ENCODE measurements at places on chromosomes 3 and 15.

GRCh38 chr15:32840507-32841245 lies 122.9 kb downstream of the GREM1 start:
- DNase-seq: no peak

- no peak for DNase-seq
Measured at GRCh38 chr15:75195122-75195765, 6.4 kb upstream of the C15orf39 start.

GRCh38 chr3:177209509-177209908 lies 12.2 kb upstream of the TBL1XR1 start:
- DNase-seq: no peak

DNA sequence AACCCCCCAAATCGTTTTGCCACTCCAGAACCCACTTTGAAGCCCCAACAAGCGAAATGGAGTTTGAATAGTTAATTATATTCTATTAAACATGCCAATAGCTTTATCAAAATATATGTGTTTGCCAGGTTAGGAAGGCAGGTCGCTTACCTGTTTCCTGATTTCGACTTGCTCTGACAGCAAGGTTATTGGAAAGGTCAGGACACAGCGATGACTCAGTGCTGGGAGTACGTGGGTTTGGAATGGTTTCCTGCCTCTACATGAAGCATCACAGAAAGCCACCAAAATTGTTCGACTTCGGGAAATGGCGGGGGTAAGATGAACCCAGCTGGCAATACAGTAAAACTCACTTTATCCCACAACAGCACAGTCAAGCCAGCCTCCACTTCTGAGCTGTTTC lies 135.6 kb upstream of the ABI3BP start:
- no peak for DNase-seq

- peak; percentile 71 for DNase-seq
Measured at GRCh38 chr3:170572665-170573253, 13.1 kb downstream of the SLC7A14 start.

DNA sequence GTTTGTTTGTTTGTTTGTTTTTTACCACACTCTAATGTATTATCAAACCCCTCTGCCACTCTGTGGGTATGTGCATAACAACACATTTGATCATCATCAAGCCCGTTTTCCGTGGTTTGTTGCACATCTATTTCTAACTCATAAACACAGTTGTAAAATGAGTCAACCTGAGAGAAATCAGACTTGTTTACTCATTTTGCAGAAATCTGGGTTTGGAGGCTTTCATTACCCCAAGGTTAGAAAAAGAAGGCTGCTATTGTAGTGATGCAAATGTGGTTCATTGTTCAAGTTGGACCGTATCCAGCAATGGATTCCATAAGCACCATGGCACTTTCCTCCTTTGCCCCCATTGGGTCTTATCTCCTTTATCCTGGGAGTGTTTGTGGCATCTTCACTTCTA lies 353.2 kb upstream of the SOX2 start:
- DNase-seq: no peak

GRCh38 chr15:93566762-93567161 lies 477.8 kb upstream of the RGMA start:
- DNase-seq: no peak

- no peak for DNase-seq
Measured at GRCh38 chr15:22265970-22266369, 185.6 kb downstream of the OR4M2 start.

DNA sequence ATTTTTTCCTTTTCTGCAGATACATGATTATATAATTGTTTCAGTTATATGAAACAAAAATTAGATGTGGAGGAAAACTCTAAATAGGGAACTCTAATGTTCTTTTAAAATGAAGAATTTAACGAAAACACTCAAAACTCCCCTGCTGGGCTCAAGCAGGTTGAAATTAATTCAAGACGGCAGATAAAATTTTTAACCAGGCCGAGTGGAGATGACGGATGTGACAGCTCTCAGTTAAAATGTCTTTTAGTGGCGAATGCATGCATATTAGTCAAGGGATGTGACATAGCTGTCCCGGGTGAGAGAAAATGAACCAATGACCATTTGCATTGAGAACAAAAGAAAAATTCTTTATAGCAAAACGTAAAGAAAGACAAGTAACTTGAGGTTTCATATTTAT lies 110.1 kb downstream of the ROBO2 start:
- no peak for DNase-seq

GRCh38 chr3:168847291-168847883 lies 751.7 kb upstream of the GOLIM4 start:
- DNase-seq: peak; percentile 54

DNA sequence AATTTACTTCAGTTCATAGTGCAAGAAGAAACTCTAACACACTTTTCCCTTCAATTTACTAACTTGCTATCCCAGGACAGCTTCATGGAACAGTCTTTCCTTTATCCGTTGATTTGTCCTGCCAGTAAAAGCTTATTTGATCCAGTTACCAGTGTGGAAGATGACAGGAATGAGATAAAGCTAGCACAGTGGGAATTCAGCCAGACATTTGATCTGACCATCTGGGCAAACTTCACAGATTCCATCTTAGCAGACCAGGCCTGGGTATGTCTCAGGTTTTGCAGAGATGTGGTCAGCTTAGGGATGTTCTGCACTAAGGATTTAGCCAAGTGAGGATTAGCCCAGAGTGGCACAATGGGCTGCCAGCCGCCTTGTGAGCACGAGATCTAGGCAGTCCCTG lies 19.7 kb downstream of the CEMIP start:
- no peak for DNase-seq

- DNase-seq: no peak
Measured at GRCh38 chr3:122961146-122961545, 66.4 kb downstream of the SEMA5B start.

- no peak for DNase-seq
Measured at GRCh38 chr3:73571238-73571794, 53.4 kb downstream of the PDZRN3 start.

GRCh38 chr3:24495326-24495994 lies 810 bp upstream of the THRB start:
- no peak for DNase-seq

All from ACHN (cell line).